ENCODE measurements at places on chromosomes 6 and 20.

GRCh38 chr6:132683543-132683942 lies 24.6 kb upstream of the TAAR1 start:
- DNase-seq: no peak

- DNase-seq: no peak
Measured at GRCh38 chr6:167683028-167683862, 143.5 kb upstream of the AFDN start.

- no peak for DNase-seq
Measured at GRCh38 chr20:58721951-58722778, 29.6 kb downstream of the NPEPL1 start.

DNA sequence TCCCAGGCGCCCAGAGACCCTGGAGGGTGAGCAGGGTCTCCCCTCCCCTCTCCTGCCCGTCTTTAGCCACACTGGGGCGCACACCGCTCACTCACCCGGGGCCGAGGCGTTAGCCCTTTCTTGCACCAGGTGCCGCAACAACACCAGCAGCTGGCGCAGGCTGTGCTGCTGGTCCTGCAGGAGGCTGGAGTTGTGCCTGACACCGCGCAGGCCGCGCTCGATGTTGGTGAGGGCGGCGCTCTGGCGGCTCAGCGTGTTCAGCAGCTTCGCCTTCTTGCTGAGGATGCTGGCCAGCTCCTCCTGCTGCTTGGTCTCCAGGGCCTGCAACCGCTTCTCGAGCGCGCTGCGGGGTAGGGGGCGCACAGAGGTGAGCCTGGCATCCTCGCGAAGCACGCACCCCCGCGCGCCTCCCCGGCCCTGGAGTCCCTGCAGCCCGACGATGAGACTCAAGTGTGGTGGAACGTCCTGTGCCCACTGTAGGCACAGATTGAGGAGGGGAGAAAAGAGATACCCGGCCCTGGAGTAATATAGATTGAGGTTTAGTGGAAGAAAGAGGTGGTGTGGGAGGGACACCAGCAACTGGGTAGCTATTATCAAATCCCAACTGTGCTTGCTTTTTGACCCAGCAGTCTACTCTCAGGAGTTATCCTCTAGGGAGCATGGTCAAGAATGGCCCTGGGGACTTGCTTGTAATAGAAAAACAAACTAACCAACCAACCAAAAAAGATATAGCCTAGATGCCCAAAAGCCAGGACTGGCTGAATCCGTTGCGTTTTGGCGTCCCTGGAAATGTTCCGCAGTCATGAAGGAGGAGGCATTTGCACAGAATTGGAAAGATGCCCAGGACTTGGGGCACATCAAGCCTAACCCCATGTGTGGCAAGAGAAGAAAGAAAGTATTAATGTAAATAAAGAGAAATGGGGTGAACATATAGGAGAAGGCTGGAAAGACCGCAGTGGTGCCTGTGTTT lies 30.9 kb downstream of the ANGPT4 start:
- DNase-seq: no peak

- no peak for DNase-seq
Measured at GRCh38 chr6:28537509-28538140, 11.9 kb downstream of the GPX5 start.

- no peak for DNase-seq
Measured at GRCh38 chr6:154615483-154616025, 105.1 kb upstream of the CNKSR3 start.

GRCh38 chr20:61448386-61448785 lies 196.3 kb downstream of the CDH4 start:
- DNase-seq: no peak

GRCh38 chr6:17768388-17768787 lies 61.7 kb upstream of the NUP153 start:
- DNase-seq: no peak
